Activated CD4-positive, alpha-beta T cell treated with anti-CD3 and anti-CD28 coated beads for 36 hours (primary cell): ENCODE measurements at places on chromosomes 2 and 18. TPM values are rescaled to one million over a fixed set of nuclear protein-coding genes. Genes with fewer than 3 reads are reported as not detected.

GRCh38 chr18:12608301-12608700 lies 49.6 kb downstream of the SPIRE1 start:
- no peak for DNase-seq

DNA sequence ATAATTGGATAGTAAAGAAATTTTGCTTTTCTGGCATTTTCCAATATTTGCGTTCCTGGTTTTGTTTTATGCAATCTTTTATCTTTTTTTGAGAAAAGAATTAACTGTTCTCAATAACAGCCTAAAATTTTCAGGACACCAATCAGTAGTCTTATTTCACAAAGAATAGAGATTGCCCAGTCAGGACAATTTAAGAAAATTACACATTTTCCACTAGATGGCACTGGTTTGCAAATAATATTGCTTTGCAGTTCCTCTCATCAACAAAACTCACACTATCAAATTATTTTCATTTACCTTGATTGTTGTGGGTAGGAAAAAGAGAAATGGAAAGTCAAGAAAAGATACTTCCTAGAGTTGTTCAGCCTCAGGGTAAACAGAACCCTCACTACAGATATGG lies 2.4 kb upstream of the RBM45 start:
- DNase-seq: no peak

- DNase-seq: no peak
These were observed 21.7 kb upstream of the CXCR4 start for GRCh38 chr2:136139631-136140030.

IL1B gene
- 0.18 TPM for total RNA-seq

GRCh38 chr2:128217671-128218070 lies 101.0 kb downstream of the HS6ST1 start:
- no peak for DNase-seq

- no peak for DNase-seq
These were observed 37.8 kb downstream of the GPR155 start for GRCh38 chr2:174449033-174449432.

DNA sequence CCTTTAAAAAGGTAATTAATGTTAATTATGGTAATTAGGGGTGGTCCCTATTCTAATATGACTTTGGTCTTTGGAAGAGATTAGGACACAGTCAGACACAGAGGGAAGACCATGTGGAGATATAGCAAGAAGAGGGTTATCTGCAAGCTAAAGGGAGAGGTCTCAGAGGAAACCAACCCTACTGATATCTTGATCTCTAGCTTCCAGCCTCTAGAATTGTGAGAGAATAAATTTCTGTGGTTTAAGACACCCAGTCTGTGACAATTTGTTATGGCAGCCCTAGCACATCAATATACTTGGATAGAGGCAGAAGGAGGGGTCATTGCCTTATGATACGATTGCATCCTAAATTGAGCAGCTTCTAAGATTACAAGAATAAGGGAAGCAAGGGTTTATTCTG lies 21.3 kb upstream of the NT5C1B start:
- no peak for DNase-seq

DNA sequence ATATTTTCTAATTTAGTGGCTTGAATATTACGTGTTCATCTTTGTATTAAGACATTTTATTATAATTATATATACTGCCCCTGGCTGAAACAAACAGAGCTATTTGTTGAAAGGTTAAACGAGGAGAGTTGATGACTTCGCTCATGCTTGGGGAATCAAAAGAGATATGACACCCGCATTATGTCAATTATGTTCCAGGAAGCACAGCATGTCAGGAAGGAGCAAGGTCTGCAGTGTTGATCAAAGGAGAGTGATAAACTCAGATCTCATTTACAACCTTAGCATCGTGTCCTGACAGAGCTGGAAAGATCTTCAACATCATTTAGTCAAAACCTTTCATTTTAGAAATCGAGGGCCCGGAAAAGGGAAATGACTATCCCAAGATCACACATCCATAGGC lies 510.1 kb downstream of the TDRD15 start:
- DNase-seq: no peak
